ENCODE measurements at places on chromosomes 2 and 18. TPM values are rescaled to one million over a fixed set of nuclear protein-coding genes. Genes with fewer than 3 reads are reported as not detected.

DNA sequence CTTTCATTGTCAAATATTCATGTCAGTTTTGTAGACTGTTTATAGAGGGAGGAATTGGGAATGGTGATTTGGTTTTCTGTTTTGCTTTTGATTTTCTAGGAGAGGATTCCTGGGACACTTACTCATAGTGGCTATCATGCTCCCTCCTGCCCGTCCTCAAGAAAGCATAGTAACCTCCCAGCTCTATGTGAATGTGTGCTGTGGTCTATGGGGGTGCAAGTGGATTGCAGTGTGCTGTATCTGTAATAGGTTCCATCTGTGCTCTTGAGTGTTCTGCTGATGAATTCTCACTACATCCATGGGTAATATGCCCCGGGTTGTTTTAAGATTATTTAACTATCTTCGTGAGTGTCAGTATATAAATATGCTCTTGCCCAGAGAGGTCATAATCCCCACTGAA, 811.3 kb downstream of the CNTNAP5 start:
- H3K4me1 ChIP-seq, result no peaks in the 10 kb centered on the region
- no peak for DNase-seq
- no peaks in the 10 kb centered on the region for H3K27me3 ChIP-seq
- no peaks in the 10 kb centered on the region for H3K36me3 ChIP-seq
- no peak overlapping the region for H3K4me3 ChIP-seq

DNA sequence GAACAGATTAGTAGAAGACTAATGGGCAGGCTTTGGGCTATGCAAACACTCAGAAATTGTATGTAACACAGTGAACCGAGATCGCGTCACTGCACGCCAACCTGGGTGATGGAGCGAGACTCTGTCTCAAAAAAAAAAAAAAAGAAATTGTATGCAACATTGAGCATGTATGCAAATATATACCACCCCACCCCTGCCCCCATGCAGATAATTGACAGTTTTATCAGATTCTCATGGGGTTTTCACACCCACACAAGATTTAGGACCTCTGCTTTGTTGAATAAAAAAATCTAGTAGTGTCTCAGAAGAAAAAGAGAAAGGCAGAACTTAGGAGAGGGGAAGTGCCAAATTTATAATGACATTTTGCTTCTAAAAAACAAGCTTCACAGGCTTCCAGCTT, 131.6 kb upstream of the FN1 start:
- no peak overlapping the region for H3K27ac ChIP-seq
- no peak for DNase-seq

DNA sequence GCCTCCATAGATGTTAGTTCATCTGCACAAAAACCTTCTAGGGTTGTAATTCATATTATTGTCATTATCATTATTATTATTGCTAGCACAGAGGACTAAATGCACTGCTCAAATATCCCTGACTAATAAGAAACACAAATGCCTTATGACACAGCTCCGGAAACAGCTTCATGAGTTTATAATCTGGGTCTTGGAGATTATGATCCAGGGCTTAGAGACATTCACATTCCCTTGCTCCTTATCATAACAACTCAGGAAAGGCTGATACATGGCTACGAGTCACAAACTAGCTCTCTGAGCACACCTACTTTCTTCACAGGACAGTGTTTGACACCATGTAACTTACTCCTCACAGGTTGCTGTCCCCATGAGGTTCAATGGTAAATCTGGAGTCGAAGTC, 102.2 kb upstream of the TTC39C start:
- no peaks in the 10 kb centered on the region for H3K27me3 ChIP-seq
- H3K36me3 ChIP-seq, result no peaks in the 10 kb centered on the region
- no peak overlapping the region for H3K27ac ChIP-seq

GRCh38 chr2:24870440-24870839, 49.6 kb downstream of the ADCY3 start:
- no peaks in the 10 kb centered on the region for H3K36me3 ChIP-seq
- H3K27me3 ChIP-seq, result no peaks in the 10 kb centered on the region
- H3K27ac ChIP-seq, result no peak overlapping the region
- H3K4me1 ChIP-seq, result peaks cover 17% of the 10 kb centered on the region

DNA sequence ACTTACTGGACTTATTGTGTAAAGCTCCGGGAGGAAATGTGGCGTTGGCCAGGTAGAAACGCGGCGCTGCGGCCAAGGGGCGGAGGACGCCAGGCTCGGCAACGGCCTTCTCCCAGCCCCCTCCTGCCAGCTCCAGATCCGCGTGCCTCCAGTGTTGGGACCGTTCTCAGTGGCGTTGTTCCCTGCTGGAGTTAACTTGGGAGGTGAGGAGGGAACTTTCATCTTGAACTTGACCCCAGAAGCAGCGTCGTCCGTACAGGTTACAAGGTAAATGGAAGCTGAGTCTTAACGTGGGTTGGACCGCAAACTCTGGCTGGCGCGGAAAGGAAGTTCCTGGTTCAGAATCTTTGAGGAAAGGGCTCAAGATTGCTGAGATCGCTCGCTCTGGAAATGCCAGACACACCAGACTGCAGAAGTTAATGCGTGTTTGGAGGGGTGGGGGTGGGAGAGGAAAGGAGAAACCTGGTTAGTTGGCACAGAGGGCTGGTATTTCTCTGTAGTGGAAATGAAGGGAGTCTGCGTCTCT, 1.3 kb downstream of the TANC1 start:
- H3K27ac ChIP-seq, result peak overlapping the region; percentile 94
- no peaks in the 10 kb centered on the region for H3K36me3 ChIP-seq
- peak; percentile 48 for DNase-seq
- H3K4me3 ChIP-seq, result peak overlapping the region; percentile 79
- H3K27me3 ChIP-seq, result no peaks in the 10 kb centered on the region
- peaks cover 7% of the 10 kb centered on the region for H3K4me1 ChIP-seq

CXCR2 gene
- total RNA-seq, result 0.51 TPM

- no peaks in the 10 kb centered on the region for H3K36me3 ChIP-seq
- no peaks in the 10 kb centered on the region for H3K27me3 ChIP-seq
- no peak for DNase-seq
- H3K27ac ChIP-seq, result no peak overlapping the region
- no peak overlapping the region for H3K4me3 ChIP-seq
- H3K4me1 ChIP-seq, result peaks cover 45% of the 10 kb centered on the region
These were observed 41.3 kb downstream of the RHOB start for GRCh38 chr2:20488201-20488641.

DNA sequence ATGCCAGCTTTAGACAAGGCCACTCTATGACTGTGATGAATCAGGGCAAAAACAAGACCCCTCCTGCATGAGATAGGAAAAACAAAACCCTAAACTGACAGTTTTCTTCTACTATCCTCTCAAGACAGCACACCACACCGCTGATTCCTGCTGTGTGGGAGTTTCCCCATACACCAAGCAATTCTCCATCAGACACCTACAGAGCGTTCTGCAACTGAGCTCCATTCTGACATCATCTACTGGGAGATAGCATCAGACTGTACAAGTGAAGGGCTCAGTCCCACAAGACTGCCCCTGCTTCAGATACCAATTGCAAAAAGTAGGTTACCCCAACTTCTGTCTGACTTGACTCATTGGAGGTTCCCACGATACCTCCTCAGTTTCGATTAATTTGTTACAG, 130.6 kb downstream of the TSN start:
- H3K27me3 ChIP-seq, result no peaks in the 10 kb centered on the region
- no peaks in the 10 kb centered on the region for H3K36me3 ChIP-seq
- no peak overlapping the region for H3K4me3 ChIP-seq
- H3K27ac ChIP-seq, result no peak overlapping the region

AMER3 gene
- not detected for total RNA-seq

DNA sequence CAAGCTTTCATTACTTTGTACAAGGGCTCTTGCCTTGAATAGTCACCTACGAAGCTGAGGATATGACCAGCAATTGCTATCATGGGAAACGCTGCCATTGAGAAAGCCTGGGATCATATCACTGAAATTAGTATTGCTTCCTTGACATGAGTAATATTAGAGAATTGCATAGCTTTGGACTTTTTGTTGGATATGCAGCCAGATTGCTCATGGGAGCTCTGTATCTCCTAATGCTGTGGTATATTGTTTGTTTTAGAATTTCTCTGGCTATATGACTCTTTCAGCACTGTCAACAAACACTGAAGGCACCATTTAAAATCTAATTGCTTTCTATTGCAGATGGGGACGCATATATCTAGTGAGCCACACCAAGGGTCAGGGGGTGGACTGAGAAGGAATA, 80.0 kb upstream of the WDSUB1 start:
- H3K27ac ChIP-seq, result no peak overlapping the region
- no peaks in the 10 kb centered on the region for H3K4me1 ChIP-seq
- no peak overlapping the region for H3K4me3 ChIP-seq
- no peak for DNase-seq
- no peaks in the 10 kb centered on the region for H3K27me3 ChIP-seq
- H3K36me3 ChIP-seq, result peaks cover 95% of the 10 kb centered on the region

GRCh38 chr2:8324901-8325300, 357.0 kb upstream of the ID2 start:
- no peak for DNase-seq
- no peaks in the 10 kb centered on the region for H3K27me3 ChIP-seq
- no peak overlapping the region for H3K4me3 ChIP-seq
- H3K27ac ChIP-seq, result no peak overlapping the region
- no peaks in the 10 kb centered on the region for H3K36me3 ChIP-seq
- peaks cover 5% of the 10 kb centered on the region for H3K4me1 ChIP-seq

- DNase-seq, result no peak
- H3K4me1 ChIP-seq, result peaks cover 10% of the 10 kb centered on the region
- no peak overlapping the region for H3K4me3 ChIP-seq
- peaks cover 90% of the 10 kb centered on the region for H3K36me3 ChIP-seq
- no peak overlapping the region for H3K27ac ChIP-seq
- H3K27me3 ChIP-seq, result no peaks in the 10 kb centered on the region
These were observed 70.0 kb upstream of the STON1 start for GRCh38 chr2:48459921-48460320.

GRCh38 chr2:20611844-20612356, 39.0 kb downstream of the HS1BP3 start:
- peaks cover 77% of the 10 kb centered on the region for H3K4me1 ChIP-seq
- no peak overlapping the region for H3K4me3 ChIP-seq
- no peak for DNase-seq

CDK15 gene
- total RNA-seq, result not detected

RNF152 gene
- total RNA-seq, result 10.8 TPM

TMEM178A gene
- total RNA-seq, result 2.1 TPM

LRRTM4 gene
- total RNA-seq, result 1.4 TPM

GRCh38 chr2:54725343-54726099, 2.1 kb downstream of the EML6 start:
- H3K4me3 ChIP-seq, result peak overlapping the region; percentile 69
- H3K4me1 ChIP-seq, result no peaks in the 10 kb centered on the region
- no peaks in the 10 kb centered on the region for H3K36me3 ChIP-seq

DNA sequence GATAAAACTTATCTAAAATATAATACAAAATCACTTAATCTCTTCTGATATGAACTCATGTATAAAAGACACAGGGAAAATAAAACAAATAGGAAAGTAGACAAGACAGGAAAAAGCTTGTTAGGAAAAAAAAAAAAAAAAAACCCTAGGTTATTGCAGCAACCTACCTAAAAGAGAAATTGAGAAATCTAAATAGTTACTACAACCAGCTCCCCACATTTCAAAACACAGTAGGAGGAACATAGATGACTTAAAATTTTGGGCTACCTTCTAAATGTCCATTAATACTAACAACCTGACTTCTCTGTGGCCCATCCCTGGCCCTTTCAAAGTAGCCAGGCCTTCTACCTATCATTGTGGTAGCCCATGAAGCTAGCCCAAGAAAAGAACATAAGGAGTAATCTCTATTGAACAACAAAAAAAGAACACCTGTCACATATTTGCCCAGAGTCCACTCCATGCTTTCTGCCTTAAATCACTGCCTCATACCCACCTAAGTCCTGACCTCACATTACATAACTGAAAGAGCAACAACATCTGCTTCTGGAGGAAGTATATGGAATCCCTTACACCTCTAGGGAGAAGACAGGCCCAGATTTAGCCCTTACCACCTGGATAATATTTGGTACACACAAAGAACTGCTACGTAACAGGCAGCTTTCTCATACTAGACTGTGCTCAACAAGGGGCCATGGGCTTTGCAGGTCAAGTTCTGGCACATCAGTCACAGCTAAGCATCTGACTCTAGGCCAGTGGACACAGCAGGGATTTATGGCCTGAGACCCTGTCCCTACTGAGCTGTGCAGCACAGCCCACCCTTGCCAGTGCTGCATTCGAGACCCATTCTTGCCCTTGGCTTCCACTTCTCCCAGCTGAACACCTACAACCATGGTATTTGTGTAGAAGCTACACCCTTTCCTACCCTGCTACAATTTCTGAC, 8.5 kb downstream of the SUCLG1 start:
- no peak overlapping the region for H3K4me3 ChIP-seq
- no peak for DNase-seq
- no peaks in the 10 kb centered on the region for H3K36me3 ChIP-seq

- H3K4me3 ChIP-seq, result no peak overlapping the region
- no peaks in the 10 kb centered on the region for H3K4me1 ChIP-seq
- no peak overlapping the region for H3K27ac ChIP-seq
- no peaks in the 10 kb centered on the region for H3K27me3 ChIP-seq
These were observed 701.8 kb downstream of the SUCLG1 start for GRCh38 chr2:83757329-83757728.

- DNase-seq, result no peak
- H3K4me1 ChIP-seq, result no peaks in the 10 kb centered on the region
- H3K4me3 ChIP-seq, result no peak overlapping the region
- H3K36me3 ChIP-seq, result no peaks in the 10 kb centered on the region
- no peak overlapping the region for H3K27ac ChIP-seq
These were observed 90.5 kb downstream of the ASB1 start for GRCh38 chr2:238517209-238517608.

NETO1 gene
- total RNA-seq, result 0.47 TPM

TCF7L1 gene
- total RNA-seq, result 4.6 TPM

PDCD1 gene
- total RNA-seq, result 4.5 TPM

DNA sequence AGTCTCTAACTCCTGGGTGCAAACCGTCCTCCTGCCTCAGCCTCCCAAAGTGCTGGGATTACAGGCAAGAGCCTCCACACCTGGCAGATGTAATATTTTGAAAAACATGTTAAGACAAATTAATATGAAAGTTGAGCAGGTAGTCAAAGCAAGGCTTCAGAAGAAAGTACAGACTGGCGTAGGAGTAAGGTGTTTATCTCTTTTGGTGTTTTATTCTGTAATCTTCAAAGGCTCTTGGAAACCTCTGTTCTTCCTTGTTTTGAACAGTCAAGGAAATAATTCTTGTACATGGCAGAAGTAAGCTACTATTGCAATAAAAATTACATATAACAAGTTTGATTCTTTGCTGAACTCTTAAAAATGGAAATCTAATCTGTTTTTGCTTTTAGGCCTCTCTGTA, 5.3 kb downstream of the RNF138 start:
- no peaks in the 10 kb centered on the region for H3K27me3 ChIP-seq
- DNase-seq, result no peak

DNA sequence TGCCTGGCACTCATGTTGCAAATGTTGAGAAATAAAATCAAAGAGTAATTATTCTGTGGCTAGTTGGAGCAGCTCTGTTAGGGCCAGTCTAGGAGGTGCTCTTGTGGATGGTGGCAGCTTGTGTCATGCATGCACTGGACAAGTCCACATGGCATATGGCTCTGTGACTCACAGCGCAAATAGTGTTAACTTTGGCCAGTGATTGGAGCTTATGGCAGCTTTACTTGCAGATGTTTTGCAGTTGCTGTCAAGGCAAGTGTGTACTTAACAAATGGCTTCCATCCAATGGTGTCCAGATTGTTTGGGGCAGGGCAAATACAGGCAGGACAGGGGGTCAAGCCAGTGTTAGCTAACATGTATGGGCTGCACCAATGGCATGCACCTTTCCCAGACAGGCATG, 26.1 kb upstream of the TMX3 start:
- H3K27me3 ChIP-seq, result no peaks in the 10 kb centered on the region
- DNase-seq, result no peak
- no peak overlapping the region for H3K27ac ChIP-seq
- no peaks in the 10 kb centered on the region for H3K4me1 ChIP-seq
- no peak overlapping the region for H3K4me3 ChIP-seq

GRCh38 chr2:54088191-54088634, 27.2 kb upstream of the ACYP2 start:
- no peak overlapping the region for H3K4me3 ChIP-seq
- no peak for DNase-seq
- no peaks in the 10 kb centered on the region for H3K27me3 ChIP-seq

Measured in heart right ventricle (tissue), 16 donors.